Caki2 (cell line): ENCODE measurements at places on chromosomes 12 and 14. TPM values are rescaled to one million over a fixed set of nuclear protein-coding genes. Genes with fewer than 3 reads are reported as not detected.

- DNase-seq: no peak
Measured at GRCh38 chr14:94269156-94269555, 23.9 kb downstream of the SERPINA10 start.

GRCh38 chr14:69464829-69465228 lies 19.7 kb upstream of the PLEKHD1 start:
- DNase-seq: peak; percentile 80

- DNase-seq: no peak
Measured at GRCh38 chr12:32586390-32586789, 92.7 kb upstream of the DNM1L start.

GRCh38 chr12:113788020-113788856 lies 177.9 kb downstream of the RBM19 start:
- DNase-seq: no peak

The TAS2R19 gene
- total RNA-seq: not detected in 2 replicates

DNA sequence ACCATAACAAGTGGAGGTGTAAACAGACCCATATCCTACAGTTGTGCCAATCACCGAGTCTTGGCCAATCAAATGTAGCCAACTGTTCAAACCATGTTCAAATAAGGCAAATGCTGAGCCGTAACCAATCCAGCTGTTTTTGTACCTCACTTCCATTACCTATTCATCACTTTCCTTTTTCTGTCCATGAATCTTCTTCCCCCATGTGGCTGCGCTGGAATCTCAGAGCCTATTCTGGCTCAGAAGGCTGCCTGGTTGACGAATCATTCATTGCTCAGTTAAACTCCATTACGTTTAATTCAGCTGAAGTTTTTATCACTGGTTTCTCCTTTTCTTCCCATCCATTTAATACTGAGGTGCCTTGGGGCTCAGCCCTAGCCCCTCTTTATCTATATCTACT lies 71.1 kb downstream of the TBC1D30 start:
- no peak for DNase-seq

DNA sequence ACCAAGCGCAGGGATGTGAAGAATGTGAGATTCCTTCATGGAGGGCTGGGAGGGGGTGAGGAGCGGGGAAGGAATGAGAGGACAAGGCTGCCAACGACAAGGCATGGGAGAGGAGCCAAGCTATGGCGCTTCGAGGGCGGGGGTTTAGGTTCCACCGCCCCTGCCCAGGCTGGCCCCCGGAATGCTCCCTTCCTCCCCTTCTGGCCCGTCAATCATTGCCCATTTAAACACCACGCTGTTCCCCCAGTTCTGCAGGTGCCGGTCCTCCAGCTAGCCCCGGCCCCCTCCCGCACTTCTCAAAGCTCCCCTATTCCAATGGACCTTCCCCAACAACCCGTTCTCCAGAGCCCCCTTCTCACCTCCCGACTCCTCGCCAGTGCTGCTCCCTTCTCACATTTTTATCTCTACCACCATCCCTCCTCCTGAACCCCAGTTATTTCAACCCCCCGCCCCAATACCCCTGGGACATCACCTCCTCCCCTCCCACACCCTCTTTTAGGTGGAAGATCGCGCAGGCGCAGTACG lies 428 bp downstream of the RNF41 start:
- peak; percentile 45 for DNase-seq

GRCh38 chr12:34286934-34287333 lies 264.6 kb downstream of the ALG10 start:
- no peak for DNase-seq

- DNase-seq: no peak
Measured at GRCh38 chr14:77786148-77786547, 13.8 kb upstream of the ADCK1 start.

The SLC10A1 gene
- not detected in 2 replicates for total RNA-seq

GRCh38 chr12:76717314-76717713 lies 46.6 kb upstream of the ZDHHC17 start:
- no peak for DNase-seq
